ENCODE measurements at places on chromosomes 7 and 10.

- DNase-seq, result no peak
Measured at GRCh38 chr7:43700646-43701499, 28.4 kb downstream of the COA1 start.

DNA sequence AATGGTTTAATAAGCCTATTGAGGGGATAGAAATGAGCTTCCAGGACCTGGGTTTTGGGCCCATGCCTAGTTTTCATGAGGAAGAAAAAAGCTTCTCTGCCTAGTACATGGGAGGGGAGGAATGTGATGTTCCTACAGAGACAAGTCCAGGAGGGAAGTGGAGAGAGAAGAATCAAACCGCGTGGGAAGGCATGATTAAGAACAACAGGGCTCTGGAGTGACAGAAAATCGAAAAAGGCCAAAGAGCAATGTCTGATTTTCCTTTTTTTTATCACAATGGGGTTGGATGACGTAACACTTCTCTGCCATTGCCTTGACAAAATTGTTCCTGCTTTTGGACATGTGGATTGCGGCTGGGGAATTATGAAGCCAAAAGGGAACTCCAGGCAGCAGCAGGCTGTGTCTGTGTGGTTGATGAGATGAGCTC lies 258.6 kb downstream of the CXCL12 start:
- DNase-seq, result no peak

DNA sequence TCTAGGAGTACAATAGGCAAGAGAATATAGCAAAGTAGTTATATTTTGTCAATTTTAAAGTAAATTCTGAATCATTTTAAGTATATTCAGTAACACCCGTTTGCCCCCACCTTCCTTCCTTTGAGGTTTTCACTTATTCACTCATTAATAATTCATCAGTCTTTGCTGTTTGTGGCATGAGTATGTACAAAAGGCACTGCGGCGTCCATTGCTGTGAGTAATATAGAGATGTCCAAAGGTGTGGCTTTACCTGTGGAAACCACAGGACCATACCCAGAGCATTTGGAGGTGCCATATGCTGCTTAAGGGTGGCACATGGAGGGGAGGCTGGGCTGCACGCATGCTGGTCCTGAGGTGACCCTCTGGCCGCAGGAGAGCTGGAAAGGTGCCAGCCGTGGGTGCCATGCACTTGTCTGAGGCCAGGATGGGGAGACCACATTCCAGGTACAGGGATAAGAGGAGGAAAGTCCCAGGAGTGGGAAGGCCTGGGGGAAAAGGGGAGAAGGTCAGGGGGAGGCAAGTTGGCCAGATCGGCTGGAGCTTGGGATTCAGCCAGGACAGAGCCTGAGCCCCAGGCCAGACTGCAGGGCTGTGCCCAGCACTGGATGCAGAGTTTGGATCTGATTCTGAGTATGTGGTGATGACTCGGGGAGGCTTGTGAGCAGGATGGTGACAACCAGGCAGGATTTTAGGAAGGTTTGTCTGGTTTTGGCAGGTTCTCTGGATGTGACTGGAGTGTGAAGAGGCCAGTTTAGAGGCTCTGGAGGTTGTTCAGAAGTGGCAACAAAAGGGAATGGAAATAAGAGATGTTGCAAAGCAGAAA lies 223.4 kb downstream of the MGMT start:
- no peak for DNase-seq

GRCh38 chr7:38615665-38616064 lies 15.5 kb downstream of the AMPH start:
- DNase-seq, result no peak

DNA sequence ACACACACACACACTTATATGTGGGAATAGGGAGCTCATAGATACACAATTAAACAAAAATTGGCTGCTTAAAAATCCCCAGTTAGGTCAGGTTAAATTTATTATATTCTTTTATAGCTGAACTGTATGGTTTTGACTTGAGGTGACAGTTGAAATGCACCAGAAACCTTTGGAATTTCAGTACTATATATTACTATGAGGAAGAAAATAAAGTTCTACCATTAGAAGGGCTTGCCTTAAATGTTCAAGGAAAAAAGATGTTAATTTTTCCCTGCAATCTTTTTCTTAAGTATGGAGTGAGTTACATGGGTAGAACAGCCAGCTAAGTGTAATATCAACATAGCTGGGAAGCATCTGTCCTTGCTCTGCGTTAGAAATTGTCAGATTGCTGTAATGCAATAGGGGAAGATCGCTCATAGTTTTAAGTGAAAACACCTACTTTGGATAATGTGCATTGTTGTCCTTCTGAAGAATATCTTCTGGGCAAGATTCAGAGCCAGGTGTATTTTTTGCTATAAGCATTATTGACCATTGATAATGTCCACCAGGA lies 415.8 kb upstream of the MKI67 start:
- no peak for DNase-seq

DNA sequence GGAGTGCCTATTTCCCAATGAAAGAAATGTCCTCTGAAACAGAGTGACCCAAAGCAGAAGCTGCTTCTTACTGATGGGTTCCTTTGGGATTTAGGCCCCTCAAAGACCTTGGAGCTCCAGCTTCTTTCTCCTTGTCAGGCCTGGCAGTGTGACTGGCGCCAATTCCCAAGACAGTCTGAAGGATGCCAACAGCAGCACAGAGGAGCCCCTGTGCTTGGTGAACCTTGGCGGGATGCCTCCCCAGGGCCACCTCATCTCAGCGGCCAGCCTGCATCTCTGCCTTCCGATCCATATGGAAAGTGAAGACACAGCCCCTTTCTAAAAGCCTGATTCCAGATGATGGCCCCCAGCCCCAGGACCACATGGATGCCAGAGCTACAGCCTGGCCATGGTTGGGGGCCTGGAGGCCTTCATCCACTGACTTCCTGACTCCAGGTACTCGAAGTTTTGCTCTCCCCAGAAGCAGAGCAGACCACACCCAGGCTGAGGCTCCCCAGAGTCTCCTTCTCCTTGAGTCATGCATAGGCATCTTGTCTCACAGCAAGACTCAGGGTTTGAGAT lies 45.4 kb downstream of the FBXW4 start:
- DNase-seq, result no peak

DNA sequence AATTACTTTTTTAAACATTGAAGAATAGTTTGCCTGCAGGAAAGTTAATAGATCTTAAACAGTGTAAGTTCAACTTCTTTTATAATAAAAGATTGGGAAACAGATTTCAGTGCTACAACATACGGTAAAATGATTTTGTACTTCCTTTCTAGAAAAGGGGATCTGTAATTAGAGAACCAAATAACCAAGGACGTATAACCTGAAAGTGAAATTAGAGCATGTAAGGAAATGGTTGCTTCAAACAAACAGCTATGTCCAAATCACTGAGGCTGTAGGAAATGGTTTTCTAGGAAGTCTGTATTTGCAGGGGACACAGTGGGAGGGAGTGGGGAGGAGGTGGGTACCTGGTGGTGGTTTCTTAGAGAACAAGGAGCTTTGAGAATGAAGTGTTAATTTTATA lies 57.9 kb upstream of the EXOC6 start:
- no peak for DNase-seq

- no peak for DNase-seq
Measured at GRCh38 chr10:108789336-108789735, 1134.0 kb downstream of the XPNPEP1 start.

DNA sequence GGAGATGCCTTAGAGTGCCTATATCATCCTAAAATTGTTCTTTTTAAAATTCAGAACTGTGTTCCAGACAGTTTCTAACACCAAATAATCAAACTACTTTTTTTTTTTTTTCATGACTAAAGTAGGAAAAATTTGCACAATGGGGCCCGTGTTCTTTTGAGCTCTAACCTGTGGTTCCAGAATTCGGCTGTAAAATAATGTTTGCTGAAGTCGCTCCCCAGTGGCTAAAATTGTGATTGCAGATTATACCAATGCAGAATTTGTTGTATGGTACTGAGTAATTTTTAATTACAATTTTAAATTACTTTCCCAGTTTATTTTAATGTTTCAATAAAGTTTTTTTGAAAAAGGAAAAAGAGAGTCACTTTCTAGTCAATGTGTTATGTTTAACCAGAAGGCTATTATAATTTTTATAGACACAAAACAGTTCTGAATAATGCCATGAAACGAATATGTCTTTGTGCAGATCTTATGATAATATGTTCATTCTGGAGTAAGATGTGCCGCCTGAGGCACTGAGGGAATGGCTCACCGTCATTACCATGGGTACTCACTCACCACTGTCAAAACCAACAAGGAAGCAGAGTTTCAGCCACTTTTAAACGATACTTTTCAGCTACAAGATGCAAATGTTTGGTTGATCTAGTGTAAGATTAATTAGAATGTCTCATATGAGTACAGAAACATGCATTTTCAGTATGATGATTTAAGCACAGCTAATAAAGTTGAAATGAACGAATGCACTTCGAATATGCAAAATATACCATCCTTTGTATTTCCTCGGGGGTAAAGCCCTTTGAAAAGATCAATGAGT lies 173.6 kb downstream of the PRKCQ start:
- DNase-seq, result peak; percentile 27

GRCh38 chr7:112882022-112882421 lies 91.8 kb upstream of the TMEM168 start:
- DNase-seq, result no peak

- no peak for DNase-seq
Measured at GRCh38 chr10:117609095-117609795, 66.7 kb downstream of the EMX2 start.

DNA sequence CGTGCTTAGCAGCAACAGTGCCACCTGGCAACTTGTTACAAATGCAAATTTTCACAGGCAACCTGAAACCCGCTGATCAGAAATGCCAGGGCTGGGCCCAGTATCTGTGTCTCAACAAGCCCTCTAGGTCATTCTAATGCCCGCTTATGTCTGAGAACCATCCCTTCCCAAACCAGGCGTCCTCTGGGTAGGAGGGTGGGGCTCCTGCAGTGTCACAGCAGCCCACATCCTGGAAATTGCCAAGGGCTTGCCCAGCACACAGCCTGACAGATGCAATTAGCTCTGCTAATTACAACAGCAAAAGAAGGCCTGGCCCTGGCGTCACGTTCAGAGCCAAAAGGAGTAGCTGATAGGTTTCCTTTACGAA lies 15.9 kb downstream of the ITPRIP start:
- DNase-seq, result no peak

DNA sequence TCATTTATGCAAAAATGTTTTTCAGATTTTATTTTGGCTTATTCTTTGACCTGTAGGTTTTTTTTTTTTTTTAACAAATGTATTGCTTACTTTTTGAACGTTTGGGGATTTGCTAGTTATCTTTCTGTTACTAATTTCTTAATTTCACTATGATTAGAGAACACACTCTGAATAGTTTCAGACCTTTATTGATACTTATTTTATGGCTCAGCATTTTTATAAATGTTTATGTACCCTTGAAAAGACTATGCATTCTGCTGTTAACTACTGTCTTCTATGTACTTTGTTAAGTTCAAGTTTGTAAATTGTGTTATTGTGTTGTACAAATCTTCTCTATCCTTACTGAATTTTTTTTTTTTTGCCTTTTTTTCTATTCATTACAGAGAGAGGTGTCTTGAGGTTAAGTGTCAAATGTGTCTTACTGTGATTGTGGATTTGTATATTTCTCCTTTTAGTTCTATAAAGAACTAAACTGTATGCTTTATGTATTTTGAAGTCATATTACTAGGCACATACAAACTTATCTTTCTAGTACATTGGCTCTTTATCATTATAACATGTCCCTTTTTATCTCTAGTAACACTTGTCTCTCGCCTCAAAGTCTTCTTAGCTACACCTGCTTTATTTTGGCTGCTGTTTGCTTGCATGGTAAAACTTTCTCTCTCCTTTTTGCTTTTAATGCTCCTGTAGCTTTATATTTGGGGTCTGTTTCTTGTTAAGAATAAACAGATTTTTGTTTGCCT lies 8.1 kb downstream of the MKLN1 start:
- DNase-seq, result no peak

DNA sequence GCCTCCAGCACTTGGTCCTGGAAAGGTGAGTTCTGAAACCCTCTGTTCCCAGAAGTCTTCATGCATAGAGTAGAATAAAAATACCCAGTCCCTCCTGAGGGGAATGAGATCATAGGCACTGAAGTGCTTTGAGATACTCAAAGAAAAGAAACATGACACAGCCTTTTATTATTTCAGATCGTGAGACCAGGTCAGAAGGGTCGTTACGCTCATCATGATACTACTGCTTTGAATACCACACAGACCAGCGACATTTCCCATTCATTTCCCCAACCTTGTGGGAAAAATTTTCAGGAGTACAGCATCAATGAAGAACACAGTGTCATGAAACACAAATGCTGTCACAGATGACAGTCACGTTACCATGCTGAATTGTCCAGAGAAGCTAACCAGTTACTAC lies 15.0 kb downstream of the CLRN3 start:
- DNase-seq, result no peak

DNA sequence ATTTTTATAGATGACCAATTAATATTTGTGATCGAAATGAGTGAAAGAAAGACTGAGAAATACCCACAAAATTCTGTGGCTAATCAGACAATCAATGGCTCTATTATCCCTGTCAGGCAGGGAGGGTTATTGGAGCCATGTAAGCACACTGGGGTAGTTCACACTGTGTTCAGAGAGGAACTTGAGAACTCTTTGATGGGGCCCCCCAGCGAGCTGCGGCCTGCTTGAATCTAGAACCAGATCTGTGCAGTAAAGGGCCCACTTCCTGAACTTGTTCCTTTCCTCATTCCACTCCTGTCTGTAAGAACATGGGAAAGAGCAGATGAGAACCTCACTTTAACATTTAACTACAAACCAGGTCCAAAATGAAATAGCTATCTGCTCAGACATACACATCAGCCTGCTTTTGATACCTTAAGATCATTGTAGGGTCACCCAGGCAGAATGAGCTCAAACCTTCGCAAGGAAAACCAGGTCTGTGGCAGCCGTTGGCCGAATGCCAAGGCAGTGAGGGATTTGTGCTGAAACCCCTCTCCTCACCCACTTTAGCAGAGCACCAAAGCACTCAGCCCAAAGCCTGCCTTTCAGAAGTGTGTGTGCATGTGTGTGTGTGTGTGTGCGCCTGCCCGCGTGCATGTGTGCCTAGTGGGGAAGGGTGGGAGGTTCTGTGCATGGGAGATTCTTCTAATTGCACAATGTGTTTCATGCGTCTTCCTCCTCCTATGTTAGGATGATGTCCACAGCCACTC lies 365.6 kb upstream of the MGMT start:
- no peak for DNase-seq

GRCh38 chr7:135193615-135194081 lies 17.7 kb downstream of the WDR91 start:
- no peak for DNase-seq

GRCh38 chr10:12103802-12104201 lies 25.7 kb upstream of the SEC61A2 start:
- no peak for DNase-seq

- DNase-seq, result no peak
Measured at GRCh38 chr10:96651998-96652431, 65.2 kb upstream of the TM9SF3 start.

- no peak for DNase-seq
Measured at GRCh38 chr10:107166403-107166802, 1.9 kb upstream of the SORCS1 start.

GRCh38 chr10:104150139-104150538 lies 28.2 kb downstream of the SFR1 start:
- no peak for DNase-seq

All from activated CD4-positive, alpha-beta T cell treated with anti-CD3 and anti-CD28 coated beads, Interleukin-2, amount 50 U/mL, for 4 hours (primary cell).